ENCODE measurements at places on chromosomes 1 and 21.

- H3K4me3 ChIP-seq: no peak overlapping the region
- H3K27ac ChIP-seq: no peak overlapping the region
- H3K36me3 ChIP-seq: no peaks in the 10 kb centered on the region
Observed at GRCh38 chr1:209512821-209513220, 70.7 kb upstream of the CAMK1G start.

DNA sequence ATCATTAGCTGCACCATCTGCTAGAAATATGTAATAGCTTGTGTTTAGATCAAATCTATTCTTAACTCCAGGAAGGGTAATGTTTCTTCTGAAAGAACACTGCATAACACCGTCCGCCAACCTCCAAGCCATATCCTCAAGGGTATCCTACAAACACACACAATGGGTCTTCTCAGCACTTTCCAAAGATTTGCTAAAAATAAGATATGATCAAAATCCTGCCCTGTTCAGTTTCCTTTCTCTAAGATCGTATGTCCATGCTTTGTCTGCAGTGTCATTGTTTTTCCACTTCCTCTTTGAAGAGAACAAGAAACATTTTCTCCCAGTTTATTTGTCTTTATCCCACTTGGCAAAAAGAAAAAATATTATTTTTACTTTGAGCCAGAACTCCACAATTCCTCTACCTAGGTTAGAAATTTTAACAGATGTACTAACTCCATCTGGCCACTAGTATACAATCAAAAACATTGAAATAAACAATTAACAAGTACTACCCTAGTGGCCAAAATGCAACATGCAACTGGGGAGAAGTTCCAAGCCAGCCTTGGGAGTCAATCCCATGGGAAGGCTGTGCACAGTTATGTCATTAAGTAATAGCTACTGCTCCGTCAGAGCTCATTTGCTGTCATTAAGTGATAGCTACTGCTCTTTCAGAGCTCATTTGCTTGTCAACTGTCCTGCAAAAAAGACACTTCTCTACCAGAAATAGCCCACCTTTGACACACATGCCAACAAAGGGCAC is 37.8 kb downstream of the FRRS1 start:
- peaks cover 6% of the 10 kb centered on the region for H3K4me1 ChIP-seq
- no peak overlapping the region for H3K27ac ChIP-seq
- peak; percentile 61 for DNase-seq
- H3K36me3 ChIP-seq: no peaks in the 10 kb centered on the region
- H3K4me3 ChIP-seq: no peak overlapping the region
- no peaks in the 10 kb centered on the region for H3K27me3 ChIP-seq

- H3K27me3 ChIP-seq: no peaks in the 10 kb centered on the region
- H3K36me3 ChIP-seq: no peaks in the 10 kb centered on the region
- H3K27ac ChIP-seq: no peak overlapping the region
- no peak for DNase-seq
- peaks cover 21% of the 10 kb centered on the region for H3K4me1 ChIP-seq
Observed at GRCh38 chr1:9120312-9120958, 8.5 kb downstream of the GPR157 start.

DNA sequence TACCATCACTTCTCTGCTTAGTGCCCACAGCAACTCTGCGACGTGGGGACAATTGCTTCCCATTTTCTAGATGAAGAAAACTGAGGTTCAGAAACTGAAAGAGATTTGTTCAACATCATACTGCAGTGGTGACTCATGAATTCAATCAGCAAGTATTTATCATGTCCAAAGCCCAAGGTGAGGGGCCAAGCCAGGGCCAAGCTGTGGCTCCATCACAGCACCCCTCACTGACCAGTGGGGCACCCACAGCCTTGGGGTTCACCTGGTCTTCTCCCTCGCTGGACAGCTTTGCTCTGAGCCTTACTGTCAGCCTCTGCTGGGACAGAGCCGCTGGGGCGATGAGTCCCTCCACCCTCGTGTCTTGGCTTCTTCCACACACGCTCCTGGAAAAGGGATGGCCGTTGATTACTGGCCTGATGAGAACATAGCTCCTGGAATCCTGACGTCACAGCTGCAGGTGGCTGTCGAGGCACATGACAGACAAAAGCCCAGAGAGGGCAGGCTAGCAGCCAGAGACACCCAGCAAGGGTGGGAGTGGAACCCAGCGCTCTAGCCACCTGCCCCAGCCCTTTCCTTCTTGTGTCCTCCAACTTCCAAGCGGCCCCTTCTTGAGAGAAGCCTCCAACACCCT is 6.2 kb downstream of the EDN2 start:
- H3K36me3 ChIP-seq: no peaks in the 10 kb centered on the region
- H3K27me3 ChIP-seq: no peaks in the 10 kb centered on the region
- no peak for DNase-seq
- H3K27ac ChIP-seq: no peak overlapping the region
- H3K4me1 ChIP-seq: peaks cover 24% of the 10 kb centered on the region

DNA sequence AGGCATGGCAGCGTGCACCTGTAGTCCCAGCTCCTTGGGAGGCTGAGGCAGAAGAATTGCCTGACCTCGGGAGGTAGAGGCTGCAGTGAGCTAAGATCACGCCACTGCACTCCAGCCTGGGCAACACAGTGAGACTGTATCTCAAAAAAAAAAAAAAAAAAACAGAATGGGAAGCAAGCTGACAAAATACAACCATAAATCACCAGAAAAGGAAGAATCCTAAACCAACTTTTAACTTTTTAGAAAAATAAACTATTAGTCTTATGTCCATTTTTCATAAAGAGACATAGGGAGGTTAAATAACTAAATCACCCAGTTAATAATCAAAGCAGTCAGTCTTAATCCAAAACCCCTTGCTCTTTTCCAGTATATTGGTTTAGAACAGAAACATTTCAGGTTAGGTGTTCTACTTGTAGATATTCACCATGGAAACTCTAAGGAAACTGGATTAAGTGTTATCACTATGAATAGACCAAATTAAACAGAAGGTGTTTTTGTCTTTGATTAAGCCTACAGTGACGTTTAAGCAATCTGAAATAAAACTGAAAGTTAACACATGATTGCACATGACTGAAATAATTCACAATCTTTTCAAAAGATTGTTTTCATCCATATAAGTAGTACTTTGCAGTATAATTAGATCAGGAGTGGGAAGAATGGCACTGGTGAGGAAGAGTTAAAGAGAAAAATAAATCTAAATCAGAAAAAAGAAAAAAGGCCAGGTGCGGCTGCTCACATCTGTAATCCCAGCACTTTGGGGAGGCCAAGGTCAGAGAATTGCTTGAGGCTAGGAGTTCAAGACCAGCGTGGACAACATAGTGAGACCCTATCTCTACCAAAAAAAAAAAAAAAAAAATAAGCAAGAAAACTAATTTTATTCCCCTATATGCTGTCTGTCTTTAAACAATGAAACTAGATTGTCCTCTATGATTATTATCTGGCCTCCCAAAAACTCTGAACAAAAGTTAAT is 9.6 kb downstream of the CDC42BPA start:
- no peak overlapping the region for H3K27ac ChIP-seq
- H3K27me3 ChIP-seq: no peaks in the 10 kb centered on the region
- no peaks in the 10 kb centered on the region for H3K36me3 ChIP-seq
- H3K4me3 ChIP-seq: no peak overlapping the region

DNA sequence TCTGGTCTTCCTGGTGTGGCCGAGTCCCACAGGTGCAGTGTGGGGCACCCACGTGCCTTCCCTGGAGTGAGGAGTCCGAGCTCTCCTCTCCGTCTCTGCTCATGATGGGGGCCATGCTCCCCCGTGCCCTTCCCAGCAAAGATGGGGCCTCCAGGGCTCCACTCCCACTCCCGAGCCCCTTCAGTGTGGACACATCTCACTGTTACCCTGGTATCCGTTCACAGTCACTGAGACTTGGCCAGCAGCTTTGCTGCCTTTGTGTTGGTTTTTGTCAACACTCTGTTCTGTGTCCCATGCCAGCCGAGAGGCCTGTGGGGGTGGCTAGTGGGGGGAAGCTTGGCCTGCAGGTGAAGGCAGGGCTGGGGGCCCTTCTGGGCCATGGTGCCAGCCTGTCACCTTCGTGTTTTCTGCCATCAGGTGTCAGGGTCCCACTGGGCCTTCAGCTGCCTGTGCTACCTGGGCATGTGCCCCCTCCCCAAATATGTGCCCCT is 46.9 kb upstream of the POFUT2 start:
- no peak overlapping the region for H3K27ac ChIP-seq
- peaks cover 24% of the 10 kb centered on the region for H3K4me1 ChIP-seq
- no peak for DNase-seq
- no peak overlapping the region for H3K4me3 ChIP-seq
- H3K27me3 ChIP-seq: no peaks in the 10 kb centered on the region
- H3K36me3 ChIP-seq: no peaks in the 10 kb centered on the region

GRCh38 chr1:246497331-246497915 is 9.7 kb downstream of the SMYD3 start:
- H3K4me1 ChIP-seq: peaks cover 4% of the 10 kb centered on the region
- peak; percentile 57 for DNase-seq
- no peak overlapping the region for H3K27ac ChIP-seq

Measured in cardiac muscle cell (in vitro differentiated cells and primary cell).